GM04504 (cell line): ENCODE measurements at places on chromosomes 3 and 15.

GRCh38 chr3:195001961-195002861, 268.7 kb downstream of the XXYLT1 start:
- DNase-seq, result no peak

DNA sequence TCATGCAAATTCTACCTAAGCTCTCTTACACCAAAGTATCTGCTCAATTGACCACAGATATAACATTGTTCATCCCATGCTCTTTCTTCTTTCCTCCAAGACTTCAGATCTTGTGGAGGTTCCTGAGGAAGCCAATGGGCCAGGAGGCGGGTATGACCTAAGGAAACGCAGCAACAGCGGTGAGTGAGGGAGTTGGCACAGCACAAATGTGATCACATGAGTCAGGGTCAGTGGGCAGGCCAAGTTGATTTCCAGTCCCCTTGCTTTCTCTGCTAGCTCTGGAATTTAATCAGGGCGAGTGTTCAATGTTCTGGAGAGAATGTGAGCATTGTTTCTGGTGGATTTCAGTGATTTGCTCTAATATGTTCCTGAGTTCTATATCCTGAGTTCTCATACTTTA, 112.7 kb downstream of the STAC start:
- no peak for DNase-seq

DNA sequence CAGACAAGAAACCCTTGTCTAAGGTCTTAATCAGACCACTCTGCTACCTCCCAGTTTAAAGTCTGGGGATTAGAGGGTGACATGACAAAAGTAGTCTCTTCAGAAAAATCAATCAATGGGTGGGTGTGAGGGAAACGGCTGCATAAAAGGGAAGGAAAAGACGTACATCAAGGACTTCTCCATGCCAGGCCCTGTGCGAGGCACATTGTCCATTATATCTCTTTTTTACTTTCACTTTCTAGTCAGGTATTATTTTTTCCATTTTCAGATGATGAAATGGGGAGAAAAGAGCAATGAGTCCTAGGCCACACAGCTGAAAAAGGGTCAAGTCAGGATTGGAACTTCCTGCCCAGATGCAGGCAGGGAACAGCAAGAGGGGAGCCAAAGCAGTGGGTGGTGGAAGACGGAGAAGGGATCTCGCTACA, 4.6 kb upstream of the CX3CR1 start:
- DNase-seq, result no peak

- DNase-seq, result no peak
Observed at GRCh38 chr15:97023488-97023844, 693.0 kb downstream of the NR2F2 start.
